ENCODE measurements at places on chromosomes 2 and 18.

- DNase-seq: no peak
Observed at GRCh38 chr2:12320027-12320734, 396.6 kb upstream of the TRIB2 start.

DNA sequence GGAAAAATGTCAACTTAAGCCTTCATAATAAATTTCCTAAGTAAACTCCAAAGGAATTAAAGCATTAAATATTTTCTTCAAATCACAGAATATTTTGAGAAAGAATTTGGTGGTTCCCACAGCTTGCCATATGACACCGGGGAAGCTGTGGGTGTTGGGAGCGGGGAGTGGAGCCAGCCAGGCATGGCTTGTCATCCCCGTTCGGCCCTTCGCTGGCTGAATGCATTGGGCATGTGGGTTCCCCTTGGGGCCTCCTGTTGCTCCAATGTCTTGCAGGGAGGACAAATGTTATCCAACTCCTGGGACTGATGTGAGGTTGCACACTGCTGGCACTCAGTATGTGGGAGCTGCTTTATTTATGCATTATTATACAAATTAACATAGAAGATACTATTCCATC, 18.6 kb downstream of the NGEF start:
- no peak for DNase-seq

DNA sequence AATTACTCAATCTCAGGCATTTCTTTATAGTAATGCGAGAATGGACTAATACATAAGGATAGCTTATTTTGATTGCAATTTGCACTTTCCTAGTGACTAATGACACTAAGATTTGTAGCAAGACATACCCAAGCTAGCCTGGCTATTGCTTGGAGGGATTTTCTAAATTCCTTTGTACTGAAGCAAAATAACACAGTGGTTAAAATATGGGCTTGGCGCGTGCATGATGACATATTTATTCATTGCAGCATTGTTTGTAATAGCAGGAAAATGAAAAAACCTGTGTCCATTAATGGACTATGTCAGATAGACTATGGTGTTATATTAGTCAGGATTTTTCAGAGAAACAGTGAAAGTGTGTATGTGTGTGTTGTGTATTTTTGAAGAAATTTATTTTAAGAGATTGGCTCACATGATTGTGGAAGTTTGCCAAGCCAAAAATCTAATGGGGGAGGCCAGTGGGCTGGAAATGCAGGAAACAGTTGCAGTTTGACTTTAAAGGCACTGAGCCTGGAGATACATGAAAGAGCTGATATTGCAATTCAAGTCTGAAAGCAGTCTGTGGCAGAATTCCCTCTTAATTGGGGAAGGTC, 16.7 kb upstream of the LAPTM4A start:
- no peak for DNase-seq

- DNase-seq: no peak
Observed at GRCh38 chr2:46568212-46569009, 89.0 kb downstream of the TMEM247 start.

- DNase-seq: no peak
Observed at GRCh38 chr2:238963161-238963970, 115.5 kb downstream of the TWIST2 start.

DNA sequence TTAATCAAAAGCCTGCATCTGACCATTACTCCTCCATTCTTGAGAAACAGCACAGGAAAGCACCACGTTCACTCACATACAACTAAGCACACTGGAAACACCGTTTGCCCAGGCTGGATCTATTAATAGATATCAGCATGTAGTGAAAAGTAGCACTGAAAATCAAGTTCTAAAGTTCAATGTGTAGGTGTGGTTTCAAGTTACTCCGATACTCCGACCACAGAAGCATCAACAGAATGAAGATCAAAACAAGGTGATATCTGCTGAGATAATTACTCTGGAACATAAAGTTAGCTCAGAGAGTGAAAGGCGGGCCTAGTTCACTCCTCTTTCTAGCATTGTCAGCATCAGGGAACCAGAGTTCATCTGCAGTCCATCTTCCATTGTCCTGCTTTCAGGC, 1367.4 kb upstream of the ACVR2A start:
- no peak for DNase-seq

DNA sequence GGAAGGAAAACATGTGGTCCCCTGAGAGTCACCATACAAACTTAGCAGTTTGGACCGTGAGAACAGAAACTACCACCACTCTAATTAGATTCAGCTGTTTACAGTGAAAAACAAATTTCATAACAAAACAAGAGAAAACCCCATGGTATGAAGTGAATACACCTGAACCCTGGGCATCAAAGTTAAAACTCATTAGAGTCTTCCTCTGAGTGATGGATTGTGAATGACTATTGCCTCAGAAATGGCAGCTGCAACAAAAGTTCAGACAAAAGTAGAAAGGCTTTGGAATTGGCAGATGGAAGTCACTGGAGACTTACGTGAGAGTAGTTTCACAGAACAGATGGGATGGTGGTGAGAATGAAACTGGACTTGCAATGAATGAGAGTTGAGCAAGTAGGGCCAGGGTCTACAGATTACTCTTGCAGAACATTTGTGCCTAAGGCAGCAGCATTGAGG, 98.0 kb downstream of the AAK1 start:
- no peak for DNase-seq

- no peak for DNase-seq
Observed at GRCh38 chr2:67054728-67055127, 342.4 kb upstream of the ETAA1 start.

- DNase-seq: no peak
Observed at GRCh38 chr2:70132244-70133126, 45.2 kb downstream of the PCBP1 start.

DNA sequence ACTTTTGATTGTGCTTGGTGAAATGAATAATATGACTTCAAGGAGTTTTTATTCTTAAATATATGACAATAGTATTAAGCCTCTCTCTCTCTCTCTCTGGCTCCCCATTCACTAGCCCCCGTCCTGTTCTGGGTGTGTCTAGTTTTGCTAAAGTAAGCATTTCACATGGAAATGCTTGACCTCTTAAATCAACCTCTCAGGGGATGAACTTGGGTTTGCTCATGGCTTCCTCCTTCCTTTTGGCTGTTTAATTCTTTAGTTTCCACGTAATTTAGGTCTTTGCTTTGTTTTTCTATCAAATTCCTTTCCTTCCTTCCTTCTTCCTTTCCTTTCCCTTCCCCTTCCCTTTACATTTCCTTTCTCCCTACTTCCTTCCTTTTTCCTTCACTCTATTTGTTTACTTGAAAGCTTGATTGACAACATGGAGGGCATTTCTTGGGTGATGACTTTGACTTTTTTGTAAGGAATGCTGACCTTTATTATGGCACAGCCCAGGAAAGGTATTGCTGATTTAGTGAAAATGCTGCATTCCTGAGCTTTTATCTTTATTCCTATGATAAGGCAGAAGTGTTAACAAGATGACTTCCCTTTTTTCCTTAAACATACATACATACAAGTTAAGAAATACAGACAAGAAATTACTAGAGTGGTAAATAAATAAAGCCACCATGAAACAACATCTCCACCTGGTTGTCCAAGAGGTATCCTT, 3.6 kb downstream of the DPP4 start:
- no peak for DNase-seq

DNA sequence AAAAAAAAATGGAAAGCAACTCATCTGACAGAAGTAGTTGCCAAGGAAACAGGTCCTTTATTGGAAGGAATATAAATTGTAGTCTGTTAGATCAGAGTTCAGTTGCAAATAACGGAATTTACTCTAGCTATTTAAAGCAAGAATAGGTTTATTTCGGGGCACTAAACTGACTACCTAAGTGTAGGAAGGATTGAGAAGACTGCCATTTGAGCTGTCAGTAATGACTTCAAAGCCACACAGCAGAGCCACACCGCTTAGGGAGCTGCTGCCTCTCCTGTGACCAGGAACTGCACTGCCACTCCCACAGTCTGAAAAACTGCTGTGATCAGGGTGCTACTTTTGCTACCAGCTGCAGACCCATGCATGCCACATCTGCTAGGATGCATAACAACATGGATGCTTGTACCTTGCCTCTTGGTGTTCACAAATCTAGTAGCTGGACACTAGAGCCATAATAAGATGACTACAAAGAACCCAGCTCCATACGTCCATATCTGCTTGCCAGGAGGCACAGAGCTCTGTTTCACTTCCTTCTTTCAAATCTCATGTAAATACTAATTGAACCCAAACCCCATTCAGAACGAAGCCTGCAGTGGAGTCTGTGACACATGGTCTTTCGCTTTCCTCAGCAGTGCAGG, 2.2 kb downstream of the DSG2 start:
- no peak for DNase-seq

DNA sequence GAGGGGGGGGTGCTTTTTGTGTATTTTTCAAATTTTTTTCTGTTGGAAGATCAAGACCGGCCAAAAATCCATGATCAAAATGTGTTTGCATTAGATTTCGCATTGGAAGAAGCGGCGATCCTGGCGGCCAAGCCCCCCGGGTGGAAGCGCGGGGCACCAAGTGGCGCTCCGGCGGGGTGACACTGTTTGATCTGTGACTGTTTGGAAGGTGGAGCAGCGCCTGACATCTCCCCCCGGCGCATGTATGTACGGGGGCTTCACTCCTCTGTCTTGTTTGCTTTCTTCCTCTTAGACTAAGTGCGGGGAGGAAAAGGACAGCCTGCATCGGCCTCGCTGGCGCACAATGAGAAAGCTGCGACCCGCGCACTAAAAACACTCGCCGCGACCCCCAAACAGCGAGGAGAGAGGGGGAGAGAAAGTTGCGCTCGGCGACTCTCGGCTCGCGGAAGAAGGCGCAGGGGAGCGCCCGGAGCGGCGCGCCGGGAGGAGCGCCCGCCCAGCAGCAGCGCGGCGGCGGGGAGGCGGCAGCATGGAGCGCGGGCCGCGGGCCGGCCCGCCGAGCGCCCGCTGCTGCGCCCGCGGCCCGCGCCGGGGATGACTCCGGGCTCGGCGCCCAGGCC, 515 bp downstream of the TSHZ1 start:
- DNase-seq: no peak

GRCh38 chr18:74163019-74163660, 14.8 kb downstream of the TIMM21 start:
- no peak for DNase-seq

GRCh38 chr2:100073110-100073509, 69.3 kb downstream of the AFF3 start:
- DNase-seq: no peak

DNA sequence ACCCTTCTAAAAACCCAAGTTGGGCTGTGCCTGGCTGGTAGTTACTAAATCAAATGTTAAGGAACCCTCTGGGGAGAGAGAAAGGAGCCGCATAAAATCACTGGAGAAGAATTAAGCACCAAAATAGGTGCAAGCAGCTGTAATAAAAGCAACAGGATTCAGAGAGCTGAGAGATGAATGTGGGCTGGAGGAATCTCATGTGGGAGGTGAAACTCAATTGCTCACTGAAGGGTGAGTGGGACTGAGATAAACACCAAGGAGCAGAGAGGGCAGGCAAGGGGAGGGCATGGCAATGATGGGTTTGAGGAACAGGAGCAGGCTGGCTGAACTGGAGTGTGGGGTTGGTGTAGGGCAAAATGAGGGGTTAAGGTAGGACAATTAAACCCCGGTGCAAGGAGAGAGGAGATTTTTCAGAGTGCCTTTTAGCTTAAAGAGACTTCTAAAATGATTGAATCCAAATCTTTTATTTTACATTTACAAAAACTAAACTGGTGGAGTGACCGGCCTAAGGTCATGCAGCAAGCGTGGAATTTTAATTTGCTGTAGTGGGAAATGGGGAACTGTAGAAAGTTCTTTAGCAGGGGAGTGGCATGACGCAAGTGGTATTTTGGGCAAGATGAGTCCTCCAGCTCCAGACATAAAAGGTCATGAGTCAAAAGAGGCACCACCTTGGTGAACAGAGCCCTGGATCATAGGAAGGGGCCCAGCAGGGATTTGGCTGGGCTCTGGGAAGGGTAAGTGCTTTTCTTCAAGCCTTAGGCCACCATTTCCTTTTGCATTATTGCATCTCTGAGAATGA, 10.5 kb downstream of the PLB1 start:
- no peak for DNase-seq

DNA sequence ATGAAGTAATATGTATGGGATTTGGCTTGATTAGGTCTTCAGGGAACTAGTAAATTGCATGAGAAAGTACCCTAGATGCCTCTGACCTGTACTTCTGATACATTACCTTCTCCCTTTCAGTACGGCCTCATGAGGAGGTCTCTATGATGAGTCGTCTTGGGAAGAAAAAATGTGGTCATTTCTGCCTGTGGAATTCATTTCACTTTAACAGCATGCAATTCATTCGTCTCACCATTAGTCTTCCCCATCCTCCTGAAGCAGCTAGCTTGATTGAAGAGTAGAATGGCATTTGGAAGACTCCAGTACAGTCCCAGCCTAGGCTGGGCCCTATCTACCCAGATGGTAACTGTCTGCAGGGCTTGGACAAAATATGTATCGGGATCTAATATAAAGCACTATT, 52.2 kb downstream of the TMX3 start:
- no peak for DNase-seq

GRCh38 chr2:208490492-208490891, 83.9 kb downstream of the PTH2R start:
- no peak for DNase-seq

DNA sequence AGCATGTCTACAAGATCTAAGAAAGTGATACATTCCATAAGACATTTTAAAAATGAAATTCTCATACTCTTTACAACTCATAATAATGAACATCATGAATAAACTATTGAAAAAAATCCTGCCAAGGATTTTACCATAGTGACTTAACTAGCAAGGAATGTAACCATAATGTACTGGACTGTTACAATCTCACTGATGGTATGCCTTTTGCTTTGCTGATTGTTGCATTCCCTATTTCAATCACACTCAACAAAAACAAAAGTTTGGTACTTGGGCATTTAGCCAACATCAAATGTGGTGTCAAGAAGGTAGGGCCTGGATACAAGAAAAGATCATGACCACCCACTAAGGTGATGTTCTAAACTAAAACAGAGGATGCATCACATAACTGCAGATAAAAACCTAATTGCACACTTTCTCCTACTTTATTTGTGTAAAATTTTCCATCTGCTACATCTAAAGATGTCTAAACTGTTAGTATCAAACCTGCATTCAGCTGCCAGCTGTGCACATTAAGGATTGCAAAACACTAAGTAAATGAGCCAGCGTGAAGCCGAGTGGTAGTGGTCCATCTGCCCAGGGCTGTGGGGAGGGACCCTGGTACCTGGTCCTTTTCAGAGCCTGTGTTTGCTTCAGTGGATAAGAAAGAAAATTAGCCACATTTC, 564.4 kb downstream of the ZEB2 start:
- no peak for DNase-seq

DNA sequence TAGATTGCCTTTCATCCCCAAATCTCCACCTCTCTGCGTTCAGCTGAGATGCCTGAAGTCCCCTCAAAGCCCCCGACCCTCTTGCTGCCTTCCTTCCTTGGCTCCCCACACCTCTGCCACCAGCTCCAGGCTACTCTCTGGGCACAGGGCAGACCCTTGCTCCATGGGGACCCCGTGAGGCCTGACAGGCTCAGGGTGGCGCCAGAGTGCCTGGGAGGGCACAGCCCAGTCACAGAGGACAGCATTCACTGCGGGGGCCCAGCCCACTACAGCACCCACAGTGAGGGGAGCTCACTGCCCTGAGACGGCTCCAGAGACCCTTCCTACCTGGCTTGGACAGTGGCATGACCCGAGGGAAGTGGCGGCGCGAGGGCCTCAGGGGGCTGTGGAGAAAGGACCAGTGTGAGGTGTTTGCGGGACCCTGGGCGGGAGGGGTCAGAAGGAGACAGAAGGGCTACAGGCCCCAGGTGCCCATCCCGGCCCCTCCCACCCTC, 51.0 kb downstream of the AQP12A start:
- no peak for DNase-seq

- DNase-seq: no peak
Observed at GRCh38 chr2:98442488-98442887, 2.2 kb upstream of the INPP4A start.
